ENCODE measurements at places on chromosomes 6 and 20.

DNA sequence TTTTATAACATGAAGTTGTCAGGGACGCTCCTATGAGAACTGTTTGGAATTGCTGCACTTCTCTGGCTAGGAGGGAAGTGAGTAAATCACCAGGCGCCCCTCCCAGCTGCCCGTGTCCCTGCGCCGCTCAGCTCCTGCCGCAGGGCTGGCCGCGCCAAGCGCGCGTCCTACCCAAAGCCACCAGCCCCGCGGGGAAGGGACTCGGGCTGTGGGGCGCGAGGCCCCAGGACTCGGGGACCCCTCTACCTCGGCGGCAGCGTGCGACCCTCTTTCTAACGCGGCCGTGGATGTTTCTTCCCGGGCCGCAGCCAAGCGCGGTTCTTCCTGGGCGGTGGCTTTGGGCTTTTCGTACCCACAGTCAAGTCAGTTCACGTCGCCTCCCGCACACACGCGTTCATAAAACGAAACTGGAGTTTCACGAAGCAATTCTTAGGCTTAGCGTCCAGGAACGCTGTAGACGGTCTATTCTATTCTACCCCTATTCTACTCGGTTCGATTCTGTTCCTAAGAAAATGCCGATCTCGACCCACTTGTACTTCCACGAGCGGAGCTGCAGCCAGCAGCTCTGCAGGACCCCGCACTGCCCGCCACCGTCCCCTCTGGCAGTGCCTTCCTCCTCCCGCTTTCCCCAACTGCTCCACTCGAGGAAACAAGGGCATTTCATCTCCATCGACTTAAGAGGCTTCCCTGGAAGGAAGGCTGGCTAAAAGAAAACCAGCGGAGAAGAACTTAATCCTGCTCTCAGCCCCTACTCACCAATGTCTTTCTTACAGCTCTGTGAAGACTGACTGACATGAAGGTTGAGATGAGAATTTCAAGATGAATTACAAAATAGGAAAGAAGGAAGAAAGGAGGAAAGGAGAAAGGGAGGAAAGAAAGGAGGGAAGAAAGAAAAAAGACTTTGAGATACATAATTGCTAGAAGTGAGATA is 15.4 kb downstream of the FOXC1 start:
- peak; percentile 42 for DNase-seq

GRCh38 chr6:26328265-26328844 is 36.6 kb upstream of the BTN3A2 start:
- no peak for DNase-seq

DNA sequence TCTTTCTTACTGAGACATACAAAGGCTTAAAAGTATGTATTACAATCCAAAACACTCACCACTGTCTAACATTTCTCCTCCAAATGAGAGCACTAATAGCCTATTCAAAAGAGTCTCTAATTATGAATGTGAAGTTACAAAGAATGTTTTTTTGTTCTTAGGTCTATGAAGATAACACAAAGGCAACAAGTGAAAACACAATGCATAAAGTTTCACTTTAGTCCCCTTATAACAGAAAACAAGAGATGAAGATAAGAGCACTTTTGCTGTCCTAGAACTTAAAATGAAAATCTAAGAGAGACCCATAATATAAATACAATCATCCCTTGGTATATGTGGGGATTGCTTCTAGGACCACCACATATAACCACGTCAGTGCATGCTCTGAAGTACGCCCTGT is 25.6 kb downstream of the ITCH start:
- no peak for DNase-seq

- no peak for DNase-seq
Measured at GRCh38 chr6:142384519-142385254, 82.9 kb downstream of the ADGRG6 start.

DNA sequence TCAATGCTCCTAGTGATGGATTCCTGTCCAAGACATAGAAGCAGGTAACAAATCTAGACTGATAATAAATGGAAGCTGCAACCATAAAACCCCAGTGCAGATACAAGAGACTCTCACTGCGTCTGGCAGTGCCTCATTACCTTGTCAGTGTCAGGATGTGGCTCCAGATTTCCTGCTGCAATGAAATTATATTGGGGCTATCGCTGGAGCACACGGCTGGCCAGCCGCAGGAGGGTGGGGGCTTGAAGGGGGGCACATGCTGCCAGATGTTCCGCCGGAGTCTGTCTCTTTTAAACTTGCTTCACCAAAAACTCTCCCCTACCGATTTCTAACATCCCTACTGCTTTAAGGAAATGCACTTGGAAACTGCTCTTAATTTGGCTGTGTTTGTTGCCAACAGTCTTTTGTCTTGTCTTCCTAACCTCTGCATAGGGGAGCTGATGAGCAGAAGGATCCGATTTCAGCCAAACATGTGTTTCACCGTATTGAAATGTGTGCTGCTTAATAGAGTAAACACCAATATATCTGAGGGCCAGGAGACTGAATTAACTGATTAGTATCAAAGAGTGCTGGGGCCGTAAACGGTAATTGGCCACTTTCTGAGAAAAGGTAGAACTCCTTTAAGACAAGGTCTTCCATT is 102.2 kb upstream of the EXOC2 start:
- DNase-seq, result no peak

DNA sequence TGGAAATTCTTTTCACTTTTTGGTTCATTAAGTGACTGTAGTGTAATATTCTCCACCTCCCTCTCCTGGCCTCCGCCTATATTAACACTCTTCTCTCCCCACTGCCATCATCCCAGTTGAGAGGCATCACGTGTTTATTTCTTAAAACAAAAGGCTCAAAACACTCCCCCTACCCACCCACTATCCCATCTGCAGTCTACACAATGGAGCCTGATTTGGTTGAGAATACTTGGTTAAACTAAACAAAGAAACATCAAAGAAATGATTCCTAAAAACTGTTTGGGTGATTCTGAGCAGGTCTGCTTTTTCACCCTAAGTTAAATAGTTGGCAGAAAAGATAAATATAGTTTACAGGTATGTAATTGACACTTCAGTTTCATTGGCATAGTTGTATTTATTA is 5.9 kb downstream of the TFAP2B start:
- no peak for DNase-seq

GRCh38 chr6:135129136-135129856 is 51.8 kb upstream of the MYB start:
- DNase-seq, result no peak

DNA sequence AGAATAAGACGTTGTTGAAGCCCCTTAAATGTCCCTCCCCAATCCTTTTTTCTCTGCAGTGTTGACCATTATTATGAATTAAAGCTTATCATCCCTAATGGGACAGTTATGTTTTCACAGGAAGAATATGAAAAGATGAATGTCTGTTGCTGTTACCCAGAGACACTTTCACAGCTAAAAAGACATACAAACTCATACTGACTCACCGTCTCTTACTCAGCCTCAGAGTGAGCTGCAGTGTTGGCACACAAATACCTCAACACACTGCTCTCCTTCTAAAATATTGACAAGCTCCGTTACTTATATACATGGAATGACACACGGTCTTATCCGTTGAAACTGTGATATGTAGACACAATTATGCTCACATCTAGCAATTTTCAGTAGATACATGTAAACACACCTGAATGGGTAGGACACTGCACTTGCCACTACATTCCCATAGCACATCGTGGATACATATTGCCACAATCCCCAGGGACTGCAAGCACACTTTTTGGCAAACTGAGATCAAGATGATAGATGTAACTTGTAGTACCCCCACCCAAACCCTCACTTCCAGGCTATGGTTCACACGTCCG is 9.6 kb upstream of the SAPCD1 start:
- DNase-seq, result no peak

GRCh38 chr20:59411589-59411988 is 111.2 kb downstream of the EDN3 start:
- no peak for DNase-seq

DNA sequence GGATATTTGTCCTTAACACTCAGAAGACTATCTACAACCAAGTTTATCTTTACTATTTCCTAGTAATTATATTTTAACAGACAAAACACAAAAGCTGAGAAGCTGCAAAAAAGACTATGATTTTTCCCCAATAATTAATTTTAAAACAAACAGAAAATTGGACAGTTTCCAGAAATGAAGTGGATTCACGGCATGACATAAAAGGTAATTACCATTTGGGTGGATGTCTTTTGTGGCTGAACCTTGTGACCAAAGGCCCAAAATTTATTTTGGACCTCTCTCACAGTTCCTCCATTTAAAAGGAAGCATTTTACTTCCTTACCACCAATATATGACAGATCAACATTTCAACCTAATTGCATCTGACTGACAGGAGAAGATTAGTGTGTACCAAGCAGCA is 90.2 kb downstream of the GMDS start:
- DNase-seq, result no peak
